ENCODE measurements at places on chromosomes 11 and 22.

DNA sequence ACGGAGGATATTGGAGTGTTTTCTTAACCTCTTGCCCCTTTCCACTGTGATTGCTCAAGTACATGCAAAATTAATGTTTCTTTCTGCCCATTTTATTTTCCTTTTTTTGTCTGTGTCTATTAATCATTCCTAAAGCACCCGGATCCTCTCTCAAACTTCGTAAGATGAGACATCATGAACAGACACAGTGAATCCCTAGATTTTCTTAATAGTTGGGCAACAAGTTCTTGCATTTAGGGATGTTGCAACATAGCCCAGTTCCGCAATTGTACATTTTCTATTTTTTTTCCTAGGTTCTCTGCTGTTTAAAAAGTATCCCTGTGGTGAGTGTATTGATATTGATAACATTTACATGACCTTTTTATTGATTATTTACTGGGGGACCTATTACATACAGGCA is 2.9 kb downstream of the FAM111A start:
- no peak for DNase-seq

GRCh38 chr11:1770061-1770460 is 6.3 kb upstream of the CTSD start:
- DNase-seq, result no peak

GRCh38 chr11:30508594-30508993 is 77.6 kb downstream of the MPPED2 start:
- DNase-seq, result no peak

DNA sequence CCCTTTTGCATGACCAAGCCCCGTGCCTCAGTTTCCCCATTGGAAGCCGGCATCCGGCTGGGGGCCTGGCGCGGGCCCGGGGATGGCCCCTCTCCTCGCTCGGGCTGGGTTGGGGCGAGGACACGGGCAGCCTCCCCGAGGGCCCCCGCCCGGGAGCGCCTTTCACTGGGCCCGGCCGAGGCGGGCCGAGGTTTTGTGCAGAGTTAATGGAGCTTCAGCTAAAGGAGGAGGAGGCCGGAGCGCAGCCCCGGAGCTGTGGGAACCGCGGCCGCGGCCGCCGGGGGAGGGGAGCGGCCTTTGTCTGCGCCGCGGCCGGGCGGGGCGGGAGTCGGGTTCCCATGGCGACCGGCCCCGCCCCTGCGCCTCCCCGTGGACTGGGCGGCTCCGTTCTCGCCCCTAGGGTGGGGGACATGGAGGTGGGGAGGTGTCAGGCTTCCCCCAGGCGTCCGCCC is 1.4 kb upstream of the MAPK11 start:
- no peak for DNase-seq

DNA sequence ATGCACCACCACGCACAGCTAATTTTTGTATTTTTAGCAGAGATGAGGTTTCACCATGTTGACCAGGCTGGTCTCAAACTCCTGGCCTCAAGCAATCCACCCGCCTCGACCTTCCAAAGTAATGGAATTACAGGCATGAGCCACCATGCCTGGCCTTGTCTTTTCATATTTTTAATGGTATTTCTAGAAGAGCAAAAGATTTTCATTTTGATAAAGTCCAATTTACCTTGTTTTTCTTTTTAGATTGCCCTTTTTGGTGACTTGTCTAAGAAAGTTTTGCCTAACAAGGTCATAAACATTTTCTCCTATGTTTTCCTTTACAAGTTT is 45.5 kb upstream of the MICAL2 start:
- DNase-seq, result no peak

GRCh38 chr11:75576499-75576918 is 14.5 kb downstream of the SERPINH1 start:
- no peak for DNase-seq

DNA sequence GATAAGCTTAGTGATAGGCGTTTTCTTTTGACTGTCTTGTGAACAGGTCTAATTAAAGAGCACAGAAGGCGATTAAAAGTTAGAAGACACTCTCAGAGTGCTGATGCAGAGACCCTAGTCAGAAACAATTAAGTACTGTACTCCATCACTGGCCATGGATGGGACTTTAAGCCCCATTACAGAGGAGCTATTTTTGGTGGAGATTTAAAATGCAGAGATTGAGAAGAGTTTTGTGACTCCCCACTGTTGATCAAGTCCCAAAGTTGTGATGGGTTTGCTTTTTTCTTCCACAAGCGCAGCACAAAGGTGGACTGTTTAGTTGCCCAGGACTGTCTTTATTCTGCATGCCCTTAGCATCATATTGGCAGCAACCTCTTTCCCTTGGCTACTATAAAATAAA is 978 bp downstream of the LUZP2 start:
- no peak for DNase-seq

DNA sequence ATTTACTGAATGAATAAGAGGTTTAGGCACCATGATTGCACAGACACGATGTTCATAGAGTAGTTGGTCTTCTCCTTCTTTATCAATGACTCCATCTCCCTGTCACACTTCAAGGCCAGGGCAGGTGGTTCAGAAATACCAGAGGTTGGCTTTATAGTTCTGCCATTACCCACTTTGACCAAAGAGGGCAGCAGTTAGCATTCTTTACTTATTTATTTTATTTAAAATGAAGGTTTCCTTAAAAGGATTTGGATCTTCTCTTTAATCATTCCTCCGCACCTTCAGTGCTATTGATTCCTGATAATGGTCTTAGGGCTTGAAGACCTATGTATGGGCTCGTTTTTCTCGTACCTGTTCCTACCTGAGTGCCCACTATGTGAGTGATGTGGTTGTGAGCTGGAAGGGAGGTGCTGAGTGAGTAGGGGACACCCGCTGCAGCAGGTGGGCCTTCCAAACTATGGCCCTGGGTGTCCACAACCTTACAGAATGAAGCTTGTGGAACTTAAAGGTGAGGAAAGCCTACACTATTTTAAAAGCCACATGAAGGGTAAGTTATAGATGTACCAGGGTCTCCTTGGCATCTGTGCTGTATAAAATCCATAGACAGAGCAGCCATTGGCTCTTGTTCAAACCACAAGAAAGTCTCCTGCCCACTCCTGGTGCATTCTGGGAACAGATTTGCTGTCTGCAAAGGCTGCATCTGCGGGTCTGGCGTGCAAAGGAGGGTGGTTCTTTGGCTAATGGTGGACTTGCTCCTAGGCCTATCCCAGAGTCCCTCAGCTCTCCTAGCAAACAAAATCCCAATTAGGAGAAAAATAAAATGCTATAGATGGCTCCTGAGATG is 35.0 kb downstream of the TIMP3 start:
- no peak for DNase-seq

DNA sequence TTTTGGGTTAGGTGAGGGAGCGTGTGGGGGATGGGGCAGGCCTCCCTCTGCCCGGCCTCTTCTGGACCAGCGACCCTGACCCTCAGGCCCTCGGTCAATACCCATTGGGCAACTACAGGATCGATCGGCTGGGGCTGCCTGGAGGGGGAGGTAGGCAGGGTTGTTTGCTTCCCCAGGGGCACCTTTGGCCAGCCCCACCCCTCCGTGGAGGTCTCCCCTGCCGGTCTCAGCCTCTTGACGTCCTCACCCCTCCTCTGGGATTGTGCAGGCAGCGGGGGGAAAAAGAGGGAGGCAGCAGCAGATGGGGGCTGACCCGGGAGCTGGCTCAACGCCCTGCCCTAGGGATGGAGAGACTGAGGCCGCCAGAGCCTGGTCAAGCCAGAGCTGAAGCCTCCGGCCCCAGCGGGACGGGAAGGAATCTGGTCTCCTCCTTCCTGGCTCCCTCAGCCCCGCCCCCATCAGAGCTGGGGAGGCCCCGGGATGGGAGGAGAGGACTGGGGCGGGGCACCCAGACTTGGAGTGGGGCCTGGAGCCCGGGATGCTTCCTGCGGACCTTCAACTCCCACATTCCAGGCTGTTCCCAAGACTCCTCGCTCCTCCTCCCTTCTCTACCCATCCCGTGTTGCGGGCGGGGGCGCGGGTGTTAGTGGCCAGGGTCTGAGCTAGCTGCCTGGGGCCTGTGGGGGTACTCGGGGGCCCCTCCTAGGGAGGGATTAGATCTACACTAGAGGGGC is 14.4 kb upstream of the CDC42EP1 start:
- no peak for DNase-seq

- DNase-seq, result peak; percentile 28
Observed at GRCh38 chr11:63017306-63017974, 1.8 kb upstream of the SLC22A8 start.

GRCh38 chr22:29012101-29012433 is 49.6 kb downstream of the C22orf31 start:
- no peak for DNase-seq

- DNase-seq, result no peak
Observed at GRCh38 chr22:20152464-20152890, 1.6 kb upstream of the CCDC188 start.

DNA sequence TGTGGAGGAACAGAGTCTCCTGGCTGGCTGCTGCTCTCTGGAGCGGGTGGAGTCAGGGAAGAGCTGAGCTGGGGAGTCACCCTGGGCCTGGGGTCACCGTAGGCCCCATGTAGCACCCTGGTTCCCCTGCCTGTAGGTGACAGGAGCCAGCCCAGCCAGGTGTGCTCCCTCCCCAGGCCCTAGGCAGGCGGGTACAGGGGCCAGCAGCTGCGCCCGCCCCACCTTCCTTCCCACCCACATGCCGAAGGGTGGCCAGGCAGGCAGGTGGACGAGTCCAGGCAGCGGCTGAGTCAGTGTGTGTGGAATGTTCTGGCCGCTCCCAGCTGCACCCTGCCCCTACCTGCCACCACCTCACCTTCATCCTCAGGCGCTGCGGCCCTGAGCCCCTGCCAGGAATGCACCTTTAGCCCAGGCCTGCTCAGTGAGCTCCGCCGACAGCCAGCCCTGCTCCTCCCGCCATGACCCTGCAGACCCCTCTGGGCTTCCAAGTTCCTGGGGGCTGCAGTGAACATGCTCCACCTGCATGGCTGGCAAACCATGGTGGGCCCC is 654 bp upstream of the SYT8 start:
- no peak for DNase-seq

- no peak for DNase-seq
Observed at GRCh38 chr22:22896601-22897000, 9.0 kb downstream of the IGLL5 start.

- no peak for DNase-seq
Observed at GRCh38 chr11:103547024-103547423, 437.8 kb downstream of the DYNC2H1 start.

GRCh38 chr22:20909543-20910303 is 7.5 kb upstream of the CRKL start:
- DNase-seq, result no peak

- DNase-seq, result no peak
Observed at GRCh38 chr22:27349456-27349855, 452.1 kb downstream of the MN1 start.

GRCh38 chr11:35711173-35711910 is 48.8 kb downstream of the TRIM44 start:
- no peak for DNase-seq

GRCh38 chr22:49247194-49247924 is 580.3 kb downstream of the BRD1 start:
- no peak for DNase-seq

DNA sequence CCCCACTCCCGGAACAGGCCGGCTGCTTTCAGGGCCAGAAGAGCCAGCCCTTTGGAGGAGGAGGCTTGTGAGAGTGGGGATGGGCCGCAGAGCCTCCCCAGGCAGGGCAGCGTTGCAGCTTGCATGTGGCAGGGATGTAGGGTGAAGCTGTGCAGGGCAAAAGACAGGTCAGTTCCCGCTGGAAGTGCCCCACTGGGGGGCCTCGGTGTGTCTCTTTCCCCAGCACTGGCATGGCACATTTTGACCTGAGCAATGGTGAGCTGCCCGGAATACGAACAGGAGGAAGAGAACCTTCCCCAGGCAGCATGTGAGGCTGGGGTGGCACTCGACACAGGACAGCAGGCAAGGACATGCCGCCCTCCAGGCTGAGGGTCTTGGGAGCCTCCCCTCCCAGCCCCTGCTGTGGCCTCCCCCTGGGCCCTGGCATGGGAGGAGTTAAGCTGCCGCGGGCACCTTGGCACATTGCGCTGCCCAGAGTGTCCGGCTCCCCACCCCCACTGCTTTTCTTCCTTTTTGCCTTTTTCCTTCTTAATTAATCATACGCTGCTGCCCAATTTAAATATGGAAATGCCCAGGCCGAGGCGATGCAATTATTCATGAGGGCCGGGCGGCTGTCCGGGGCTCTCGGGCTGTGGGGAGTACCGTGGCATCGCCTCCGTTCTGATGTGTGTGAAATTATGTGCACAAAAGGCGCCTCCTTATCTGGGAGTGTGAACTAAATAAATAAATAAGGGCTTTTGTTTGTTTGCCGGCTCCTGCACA is 76.0 kb upstream of the WNT7B start:
- DNase-seq, result no peak

GRCh38 chr11:86199354-86199753 is 45.2 kb upstream of the EED start:
- no peak for DNase-seq

GRCh38 chr11:123371506-123372297 is 58.4 kb upstream of the GRAMD1B start:
- DNase-seq, result no peak

DNA sequence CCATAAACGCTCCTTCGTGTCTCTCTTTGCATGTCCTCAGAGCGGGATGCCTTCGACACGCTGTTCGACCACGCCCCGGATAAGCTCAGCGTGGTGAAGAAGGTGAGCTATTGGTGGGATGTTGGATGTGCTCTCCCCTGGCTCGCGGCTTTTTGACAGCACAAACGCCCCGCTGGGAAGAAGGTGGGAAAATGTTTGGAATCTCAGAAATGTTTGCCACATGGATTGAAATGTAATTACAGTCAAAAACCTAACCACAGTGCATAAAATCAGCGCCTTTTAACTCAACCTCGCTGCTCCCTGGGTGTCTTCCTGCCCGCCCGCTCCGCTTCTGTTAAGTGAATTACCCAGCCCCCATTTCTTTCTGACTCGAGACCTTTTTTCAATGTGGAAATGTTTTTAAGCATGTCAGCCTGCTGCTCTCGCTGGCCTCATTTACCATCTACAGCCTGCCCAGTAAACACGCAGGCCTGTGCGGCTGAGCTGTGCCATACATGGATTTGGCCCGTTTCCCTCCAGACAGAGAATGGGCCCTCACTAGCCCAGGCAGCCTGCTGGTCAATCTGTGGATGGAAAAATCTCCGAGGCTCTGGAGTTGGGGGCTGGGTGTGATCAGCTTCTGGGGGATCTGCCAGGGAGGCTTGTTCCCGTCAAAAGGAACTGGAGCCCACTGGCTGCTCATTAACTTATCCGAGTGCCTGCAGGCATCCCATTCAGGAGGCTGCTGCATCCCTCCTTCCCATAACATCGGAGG is 32.7 kb upstream of the PARVG start:
- DNase-seq, result no peak

DNA sequence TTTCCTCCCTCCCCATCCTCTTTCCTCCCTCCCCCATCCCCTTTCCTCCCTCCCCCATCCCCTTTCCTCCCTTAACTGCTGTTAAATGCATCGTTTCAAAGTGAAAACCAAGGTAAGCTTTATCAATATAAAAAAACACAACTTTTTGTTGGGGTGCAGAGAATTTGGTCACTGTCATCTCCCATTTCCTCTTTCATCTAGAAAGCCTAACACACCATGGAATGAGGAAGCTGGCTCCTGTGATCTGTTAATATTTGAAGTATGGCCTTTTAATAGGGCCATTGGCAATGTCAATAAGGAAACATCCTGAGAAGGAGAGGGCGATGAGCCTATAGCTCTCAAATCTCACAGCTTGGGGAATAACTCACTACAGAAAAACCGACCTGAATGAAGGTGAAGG is 7.0 kb downstream of the EXPH5 start:
- peak; percentile 87 for DNase-seq

Data from LNCaP clone FGC (cell line).